Effector memory CD8-positive, alpha-beta T cell (primary cell): ENCODE measurements at places on chromosomes 16 and 17.

DNA sequence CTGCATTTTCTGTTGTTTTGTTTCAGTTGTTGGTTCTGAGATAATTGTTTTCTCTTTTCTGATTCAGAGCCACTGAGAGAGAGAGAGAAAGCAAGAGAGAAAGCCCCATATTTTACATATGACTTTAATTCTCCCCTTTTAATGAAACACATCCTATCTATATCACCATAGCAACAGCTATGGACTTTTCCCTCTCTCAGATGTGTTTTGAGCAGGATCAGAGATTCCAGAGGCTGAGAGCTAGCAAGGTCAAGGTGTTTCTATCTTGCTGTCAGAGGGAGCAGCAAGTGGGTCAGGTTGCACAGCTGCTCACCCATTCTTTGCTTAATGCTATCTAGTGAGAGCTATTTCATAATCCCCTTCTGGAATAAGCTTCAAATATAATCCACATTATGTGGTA lies 415.9 kb downstream of the CA10 start:
- no peak for DNase-seq

GRCh38 chr17:60442271-60443173 lies 20.2 kb downstream of the CHCT1 start:
- DNase-seq, result no peak

GRCh38 chr17:80476877-80477646 lies 655 bp upstream of the NPTX1 start:
- no peak for DNase-seq

- no peak for DNase-seq
Measured at GRCh38 chr17:5877948-5878347, 192.2 kb upstream of the WSCD1 start.

- peak; percentile 76 for DNase-seq
Measured at GRCh38 chr17:7922845-7923628, 6.6 kb downstream of the KCNAB3 start.

GRCh38 chr16:27401768-27402568 lies at the start of gene IL21R:
Gene IL21R, plus strand, starts transcription at chr16:27402174. Its CDS starts 27,898 bp downstream, at chr16:27430072.
- peak; percentile 86 for DNase-seq

DNA sequence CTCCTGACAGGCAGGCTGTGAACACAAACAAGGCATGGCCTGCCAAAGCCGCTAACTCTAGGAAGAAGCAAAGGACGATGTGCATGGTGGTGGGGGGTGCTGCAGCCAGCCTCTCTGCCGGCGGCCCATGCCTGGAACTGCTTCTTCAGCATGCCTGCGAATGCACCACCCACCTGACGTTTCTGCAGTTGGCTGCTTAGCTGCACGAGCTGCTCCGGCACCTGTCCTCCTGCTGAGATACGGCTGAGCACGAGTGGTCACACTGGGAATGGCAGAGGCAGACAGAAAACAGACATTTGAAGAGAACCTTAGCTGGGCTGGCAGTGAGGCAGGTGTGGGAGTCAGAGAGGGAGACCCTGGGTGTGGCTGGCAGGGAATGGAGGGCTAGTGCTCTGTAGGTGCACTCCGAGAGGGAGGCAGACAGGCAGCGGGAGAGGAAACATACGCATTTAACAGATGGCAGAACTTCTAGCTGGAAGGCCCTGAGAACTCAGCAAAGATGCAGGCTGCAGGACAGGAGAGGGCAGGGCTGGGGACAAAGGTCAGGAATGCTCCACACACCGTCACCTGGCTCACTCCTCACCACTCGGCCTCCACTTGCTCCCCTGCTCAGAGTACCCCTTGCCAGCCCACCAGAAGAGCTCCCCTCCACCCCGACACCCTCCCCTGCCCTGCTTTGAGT lies 5.2 kb downstream of the FLCN start:
- no peak for DNase-seq

- no peak for DNase-seq
Measured at GRCh38 chr16:68351463-68351862, 40.6 kb downstream of the PRMT7 start.

DNA sequence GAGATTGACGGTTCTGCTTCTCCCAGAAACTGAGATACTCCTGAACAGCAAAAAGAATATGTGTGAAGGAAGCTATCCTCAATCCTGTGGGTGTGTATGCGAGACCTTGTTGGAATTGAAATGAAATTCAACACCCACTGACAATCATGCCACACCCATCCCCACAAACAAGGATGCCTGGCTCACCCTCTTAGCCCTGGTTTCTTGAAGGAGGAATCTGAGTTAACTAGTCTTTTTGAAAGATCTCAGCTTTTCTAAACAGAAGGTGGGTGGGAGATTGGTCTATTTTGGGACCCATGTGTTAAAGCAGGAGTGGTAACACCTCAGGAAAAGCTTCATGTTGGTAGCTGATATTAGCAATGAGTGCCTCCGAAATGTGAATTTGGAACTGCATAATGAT lies 1244.5 kb downstream of the CDH11 start:
- no peak for DNase-seq

DNA sequence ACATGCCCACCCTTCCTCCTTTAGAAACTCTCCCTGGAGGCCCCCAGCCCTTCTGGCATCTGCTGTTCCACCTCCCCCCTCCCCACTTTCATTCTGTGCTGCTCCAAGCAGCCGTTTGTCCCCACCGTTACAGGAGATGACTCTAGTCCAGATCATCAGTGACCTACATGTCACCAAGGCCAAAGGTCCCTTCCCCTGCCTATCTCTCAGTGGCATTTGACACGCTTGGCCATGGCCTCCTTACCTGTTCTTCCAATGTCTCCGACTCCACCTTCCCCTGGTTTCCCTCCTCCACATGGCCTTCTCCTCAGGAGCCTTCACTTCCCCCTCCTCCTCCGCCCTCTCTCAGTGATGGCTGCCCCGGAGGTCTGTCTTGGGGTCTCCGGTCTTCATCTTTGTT lies 9.4 kb downstream of the TMEM92 start:
- no peak for DNase-seq

GRCh38 chr17:60160829-60161501 lies 11.2 kb downstream of the CA4 start:
- no peak for DNase-seq
